ENCODE measurements at places on chromosomes 6 and 20.
A peak's percentile ranks its signal among the peaks of the same experiment; 100 is the strongest.

DNA sequence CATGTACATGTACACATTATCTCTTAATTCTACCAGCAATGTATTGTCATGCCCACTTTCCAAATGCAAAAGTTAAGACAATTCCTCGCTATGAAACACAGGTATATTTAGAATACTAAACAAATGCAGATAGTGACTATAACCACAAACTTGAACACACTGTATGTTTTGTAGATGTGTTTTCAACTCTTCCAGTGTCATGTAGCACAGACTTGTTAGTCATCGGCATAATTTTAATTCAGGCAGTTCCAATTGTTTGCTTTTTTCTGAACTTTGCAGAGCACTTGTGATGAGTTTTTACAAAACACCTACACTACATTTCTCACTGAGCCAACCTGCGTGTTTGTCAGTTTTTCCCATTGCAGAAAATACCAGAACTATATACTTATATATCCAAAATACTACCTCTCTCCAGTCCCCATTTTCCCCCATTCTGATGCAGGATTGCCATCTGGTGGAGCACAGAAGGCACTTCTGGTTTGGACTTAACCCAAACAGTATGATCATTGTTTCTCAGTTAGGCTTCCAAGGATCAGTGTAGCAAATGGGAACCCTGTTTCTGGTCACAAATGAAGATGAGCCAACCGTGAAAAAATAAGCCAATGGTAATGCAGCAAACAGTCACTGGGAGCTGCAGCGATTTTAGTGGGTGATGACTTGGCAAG is 143.4 kb downstream of the ADGRB3 start:
- DNase-seq, result no peak

DNA sequence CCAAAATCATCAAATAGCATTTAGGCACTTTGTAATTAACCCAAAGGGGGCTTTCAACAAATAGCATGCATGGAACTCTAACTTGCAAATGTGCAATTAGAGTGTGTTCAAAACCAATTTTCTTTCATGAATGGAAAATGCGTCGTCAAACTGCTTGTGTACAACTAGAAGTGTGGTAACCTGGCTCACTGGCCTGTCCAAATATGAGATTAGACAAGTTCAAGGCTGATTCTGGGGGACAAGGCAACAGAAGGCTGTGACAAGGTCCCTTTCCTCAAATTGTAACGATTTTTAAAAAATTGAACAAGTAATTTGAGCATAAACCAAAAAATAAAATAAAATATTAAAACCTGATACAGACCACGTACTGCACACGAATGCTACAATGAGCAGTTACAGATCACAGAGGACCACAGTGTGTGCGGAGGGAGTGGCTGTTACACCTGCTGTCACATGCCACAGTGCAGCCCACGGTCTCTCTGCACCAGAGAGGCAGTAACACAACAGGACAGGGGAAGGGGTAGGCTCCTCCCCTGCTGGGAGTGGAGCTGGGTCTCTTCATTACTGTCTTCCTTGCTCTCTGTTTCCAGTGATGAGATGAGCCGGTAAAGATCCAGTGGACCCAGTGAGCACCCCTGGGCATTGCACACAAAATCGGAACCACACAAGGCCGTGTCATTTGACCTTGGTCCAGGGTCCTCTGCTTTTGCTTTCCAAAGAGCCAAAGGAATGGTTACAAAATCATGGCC is 252.2 kb upstream of the PDE10A start:
- DNase-seq, result no peak

DNA sequence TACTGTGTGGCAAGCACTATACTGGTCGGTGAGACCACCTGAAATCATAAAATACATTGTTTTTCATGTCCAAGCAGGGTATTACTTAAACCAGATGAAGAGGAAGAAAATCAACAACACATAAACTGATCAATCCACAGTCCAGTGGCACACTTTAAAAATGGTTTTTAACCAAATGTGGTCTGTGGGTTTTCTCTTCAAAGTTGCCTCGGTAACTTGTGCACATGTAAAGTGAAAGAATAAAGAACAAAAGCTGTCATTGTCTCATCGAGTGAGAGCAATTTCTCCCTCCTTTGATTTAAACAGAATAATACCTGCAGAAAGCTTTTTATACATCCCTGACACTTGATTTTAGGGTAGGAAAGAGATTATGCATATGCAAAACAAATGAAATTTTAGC is 3.7 kb downstream of the FLRT3 start:
- DNase-seq, result no peak

GRCh38 chr20:25989196-25989595 is 292.5 kb upstream of the ZNF337 start:
- no peak for DNase-seq

DNA sequence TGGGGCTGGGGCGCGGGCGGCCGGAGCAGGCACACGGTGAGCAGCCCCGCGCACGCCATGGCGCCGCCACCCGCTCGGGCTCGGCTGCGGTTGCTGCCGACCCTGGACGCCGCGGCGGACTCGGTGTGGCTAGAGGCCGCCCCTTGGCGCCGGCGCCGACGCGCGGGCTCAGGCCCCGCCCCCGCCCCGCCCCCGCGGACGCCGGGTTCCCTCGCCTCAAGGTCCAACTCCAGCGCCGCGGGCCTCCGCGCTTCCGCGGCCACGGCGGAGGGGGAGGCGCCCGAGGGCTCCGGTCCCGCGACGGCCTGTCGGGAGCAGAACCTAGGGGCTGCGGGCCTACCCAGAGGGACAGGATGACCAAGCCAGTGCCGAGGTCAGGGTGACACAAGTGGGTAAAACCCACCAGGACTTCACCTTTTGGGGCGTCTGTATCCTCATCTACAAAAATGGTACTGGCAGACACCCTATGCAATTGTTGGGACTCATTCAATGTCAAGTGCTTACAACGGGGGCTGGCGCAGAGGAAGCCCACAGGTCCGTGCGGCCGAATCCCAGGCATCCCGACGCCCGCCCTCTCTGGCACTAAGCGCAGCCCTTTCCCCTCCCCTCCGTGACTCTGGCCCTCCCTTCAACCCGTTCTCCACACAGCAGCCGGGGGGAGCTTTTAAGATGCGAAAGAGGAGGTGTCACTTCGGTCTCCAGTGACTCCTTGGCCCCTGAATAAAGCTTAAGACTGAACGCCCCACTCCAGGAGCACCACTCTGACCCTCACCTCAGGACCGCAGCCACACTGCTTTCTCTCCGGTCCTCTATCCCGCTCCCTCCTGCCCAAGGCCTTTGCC is at the start of gene NECAB3:
Gene NECAB3 (minus strand): TSS at position 135 of the 842 bp plus-strand sequence. CDS start 76 bp downstream, at position 59.
- peak; percentile 63 for DNase-seq

- DNase-seq, result no peak
Observed at GRCh38 chr20:61531553-61532345, 279.7 kb downstream of the CDH4 start.

GRCh38 chr6:103231181-103231580 is 1628.5 kb downstream of the HACE1 start:
- no peak for DNase-seq

- DNase-seq, result no peak
Observed at GRCh38 chr20:39021748-39022147, 59.6 kb downstream of the DHX35 start.

DNA sequence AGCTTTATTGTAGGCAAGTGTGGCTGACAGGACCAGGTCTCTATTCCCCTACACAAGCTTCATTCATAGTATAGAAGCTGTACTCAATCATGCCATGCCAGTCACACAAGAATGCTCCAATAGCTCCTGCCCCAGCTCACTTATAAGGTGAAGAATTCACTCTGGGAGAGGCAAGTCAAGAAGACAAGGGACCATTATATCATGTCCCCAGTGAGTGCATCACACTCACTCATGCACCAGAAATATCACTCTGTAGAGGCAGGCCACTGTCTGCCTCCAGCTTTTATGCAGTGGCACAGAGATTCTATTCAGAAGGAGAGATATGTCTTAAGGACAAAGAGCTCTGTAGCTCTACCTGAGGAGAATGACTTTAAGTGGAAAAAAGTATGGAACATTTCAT is 263.2 kb downstream of the GJA1 start:
- DNase-seq, result no peak

- DNase-seq, result no peak
Observed at GRCh38 chr20:23358923-23359593, 2.9 kb upstream of the GZF1 start.

DNA sequence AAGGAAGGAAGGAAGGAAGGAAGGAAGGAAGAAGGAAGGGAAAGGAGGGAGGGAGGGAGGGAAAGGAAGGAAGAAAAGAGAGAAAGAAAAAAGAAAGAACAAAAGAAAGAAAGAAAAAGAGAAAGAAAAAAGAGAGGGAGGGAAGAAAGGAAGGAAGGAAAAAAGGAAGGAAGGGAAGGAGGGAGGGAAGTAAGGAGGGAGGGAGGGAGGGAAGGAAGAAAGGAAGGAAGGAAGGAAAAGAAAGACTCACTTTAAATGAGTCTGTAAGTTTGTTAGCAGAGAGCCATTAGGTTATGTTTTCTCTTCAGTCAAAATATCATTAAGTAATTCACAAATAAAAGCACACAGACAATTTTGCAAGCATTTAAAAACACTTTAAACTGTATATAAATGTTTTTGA is 44.0 kb upstream of the SASH1 start:
- no peak for DNase-seq

DNA sequence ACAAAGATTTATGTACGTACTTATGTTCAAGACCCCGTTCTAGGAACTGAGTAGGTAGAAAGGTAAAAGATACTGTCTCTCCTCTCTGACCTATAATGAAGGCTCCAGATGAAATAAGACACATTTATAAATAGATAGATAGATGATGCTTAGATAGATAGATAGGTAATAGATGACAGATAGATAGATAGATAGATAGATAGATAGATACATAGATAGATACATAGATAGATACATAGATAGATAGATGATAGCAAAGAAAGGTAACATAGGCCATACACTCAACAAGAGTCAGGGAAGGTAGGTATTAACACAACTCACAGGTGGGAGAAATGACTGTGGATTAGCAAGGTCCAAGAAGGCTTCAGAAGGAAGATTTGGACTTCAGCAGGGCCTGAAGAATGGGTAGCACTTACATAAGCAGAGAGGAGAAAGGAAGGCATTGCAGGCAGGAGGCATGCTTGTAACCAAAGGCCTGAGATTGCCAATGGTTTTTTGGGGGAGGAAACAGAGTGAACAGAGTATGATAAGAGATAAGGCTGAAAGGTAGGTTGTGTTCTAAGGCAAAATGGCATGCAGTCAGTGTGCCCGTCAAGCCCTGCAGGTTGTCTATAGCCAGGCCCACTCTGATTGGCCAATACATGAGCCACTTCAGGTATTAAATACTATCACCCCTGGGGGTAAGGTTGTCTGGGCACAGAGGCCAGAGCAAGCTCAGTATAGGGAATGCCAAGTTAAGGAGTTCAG is 7.7 kb upstream of the MYB start:
- no peak for DNase-seq

DNA sequence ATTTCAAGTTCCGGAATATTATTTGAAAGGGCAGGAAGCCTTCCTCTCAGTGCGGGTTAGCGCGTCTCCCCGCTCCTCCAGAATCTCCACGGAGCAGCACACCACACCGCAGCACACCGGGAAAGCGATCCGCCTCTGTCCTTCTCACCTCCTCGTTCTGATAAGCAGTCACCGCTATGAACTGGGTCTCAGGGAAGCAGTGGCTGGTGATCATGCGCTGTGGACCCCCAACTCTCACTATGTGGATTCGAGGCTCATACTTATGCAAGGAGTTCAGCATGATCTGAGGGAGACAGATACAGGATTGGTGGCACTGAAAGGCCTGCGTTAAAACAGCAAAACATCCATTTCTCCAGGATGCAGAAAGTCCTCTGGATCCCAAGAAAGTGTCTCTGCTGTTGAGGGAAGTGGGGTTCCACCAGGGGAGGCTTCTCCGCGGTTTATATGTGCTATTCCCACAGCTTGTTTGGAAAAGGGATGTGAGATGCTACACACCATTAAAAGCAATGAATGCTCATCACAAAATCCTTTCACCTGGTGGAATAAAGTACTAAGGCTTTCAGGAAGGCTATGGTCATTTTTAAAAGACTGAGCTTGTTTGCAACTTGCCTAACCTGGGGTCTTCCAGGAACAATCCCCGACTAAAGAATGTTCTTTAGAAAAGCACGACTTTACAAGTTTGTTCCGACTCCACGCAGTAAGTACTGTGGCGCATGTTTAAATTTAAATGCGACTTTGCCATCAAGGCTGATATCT is 1.9 kb downstream of the TBXT start:
- no peak for DNase-seq

GRCh38 chr6:98525860-98526259 is 308.5 kb upstream of the POU3F2 start:
- no peak for DNase-seq

GRCh38 chr6:159252955-159253508 is 83.8 kb downstream of the FNDC1 start:
- DNase-seq, result peak; percentile 37

DNA sequence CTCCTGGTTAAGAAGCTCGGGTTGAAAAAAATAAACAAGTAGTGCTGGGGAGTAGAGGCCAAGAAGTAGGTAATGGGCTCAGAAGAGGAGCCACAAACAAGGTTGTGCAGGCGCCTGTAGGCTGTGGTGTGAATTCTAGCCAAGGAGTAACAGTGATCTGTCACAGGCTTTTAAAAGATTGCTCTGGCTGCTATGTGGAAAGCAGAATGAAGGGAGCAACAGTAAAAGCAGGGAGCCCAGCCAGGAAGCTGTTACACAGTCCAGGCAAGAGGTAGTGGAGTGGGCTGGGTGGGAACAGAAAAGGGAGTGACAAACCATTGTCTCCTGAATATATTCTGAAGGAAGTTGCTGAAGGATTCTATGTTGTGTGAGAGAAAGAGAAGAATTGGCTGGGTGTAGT is 2.0 kb downstream of the HFE start:
- no peak for DNase-seq

DNA sequence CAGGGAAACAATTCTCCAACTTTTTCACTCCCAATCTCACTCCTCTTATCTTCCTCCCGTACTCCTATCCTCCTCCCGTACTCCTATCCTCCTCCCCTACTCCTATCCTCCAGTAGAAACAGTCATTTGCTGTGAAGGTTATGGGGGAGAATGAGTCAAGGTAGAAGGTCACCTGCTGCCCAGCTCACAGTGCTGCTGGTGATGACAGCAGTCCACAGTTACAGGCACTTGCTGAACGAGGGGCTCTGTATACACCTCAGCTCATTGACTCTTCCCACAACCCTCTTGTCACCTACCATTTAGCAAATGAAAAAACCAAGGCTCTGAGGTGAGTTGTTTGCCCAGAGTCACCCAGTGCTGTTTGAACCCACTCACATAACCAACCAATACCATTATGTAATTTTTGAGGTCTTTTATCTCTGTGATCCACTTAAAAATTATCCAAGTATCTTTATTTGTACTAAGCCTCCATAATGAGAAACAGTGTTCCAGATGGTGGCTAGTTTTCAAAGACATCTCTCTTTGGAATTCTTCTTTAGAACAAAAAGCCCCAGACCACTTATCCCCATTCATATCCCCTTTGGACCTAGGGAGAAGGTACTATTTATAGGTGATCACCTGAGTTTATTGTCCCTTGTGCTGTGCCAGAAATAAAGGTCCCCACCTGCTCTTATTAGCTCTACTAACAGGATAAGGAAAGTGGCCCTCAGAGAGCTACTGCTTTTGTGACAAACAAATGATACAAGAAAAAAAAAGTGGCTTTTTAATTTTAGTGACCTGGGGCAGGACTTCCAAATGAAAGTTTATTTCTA is 53.2 kb downstream of the PTPN1 start:
- DNase-seq, result no peak

- no peak for DNase-seq
Observed at GRCh38 chr6:35173427-35174087, 32.4 kb upstream of the TCP11 start.

GRCh38 chr6:30887901-30888815 is 3.8 kb downstream of the DDR1 start:
- DNase-seq, result no peak

- no peak for DNase-seq
Observed at GRCh38 chr6:42551217-42551616, 12.6 kb upstream of the UBR2 start.

- DNase-seq, result no peak
Observed at GRCh38 chr20:5810800-5811422, 60.7 kb downstream of the SHLD1 start.

Measured in hematopoietic multipotent progenitor cell treated with erythropoietin and hydrocortisone succinate and interleukin-3 and kit ligand, for 15 days (in vitro differentiated cells).